CD4-positive, alpha-beta memory T cell (primary cell): ENCODE measurements at places on chromosomes 11 and 22.

GRCh38 chr11:88909500-88909899, 156.3 kb downstream of the GRM5 start:
- DNase-seq: no peak

GRCh38 chr11:86119077-86119476, 50.2 kb upstream of the PICALM start:
- no peak for DNase-seq

GRCh38 chr11:34487430-34487829, 26.2 kb downstream of the ELF5 start:
- no peak for DNase-seq

GRCh38 chr22:47148956-47149728, 386.7 kb downstream of the TBC1D22A start:
- no peak for DNase-seq

- DNase-seq: no peak
These were observed 71.8 kb downstream of the DSCAML1 start for GRCh38 chr11:117725048-117725734.

GRCh38 chr22:33299245-33299956, 241.2 kb upstream of the SYN3 start:
- DNase-seq: no peak

- no peak for DNase-seq
These were observed 325.8 kb downstream of the C11orf87 start for GRCh38 chr11:109747839-109748238.

DNA sequence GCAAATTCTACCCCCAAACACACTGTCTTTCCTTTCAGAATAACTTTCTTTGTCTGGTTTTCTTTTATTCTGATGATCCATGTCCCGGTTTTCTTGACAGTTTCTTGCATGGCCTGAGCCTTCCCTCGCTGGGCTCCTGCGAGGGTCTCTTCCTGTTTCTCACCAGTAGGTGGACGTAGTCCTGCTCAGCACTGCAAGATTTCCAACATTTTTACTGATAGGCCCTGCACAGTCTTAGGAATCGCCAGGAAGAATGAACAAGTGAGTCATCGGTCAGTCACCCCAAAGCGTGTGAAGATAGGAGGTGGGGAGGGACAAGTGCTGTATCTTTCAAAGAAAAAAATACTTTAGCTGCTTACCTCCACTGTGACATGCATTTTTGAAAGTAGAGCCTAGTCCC, 16.9 kb upstream of the KIRREL3 start:
- DNase-seq: no peak

GRCh38 chr11:125201525-125202141, 37.1 kb downstream of the PKNOX2 start:
- no peak for DNase-seq

- no peak for DNase-seq
These were observed 532.1 kb downstream of the BUD13 start for GRCh38 chr11:116240710-116241109.

GRCh38 chr22:24938741-24939341, 7.7 kb downstream of the LHFPL7 start:
- DNase-seq: no peak

DNA sequence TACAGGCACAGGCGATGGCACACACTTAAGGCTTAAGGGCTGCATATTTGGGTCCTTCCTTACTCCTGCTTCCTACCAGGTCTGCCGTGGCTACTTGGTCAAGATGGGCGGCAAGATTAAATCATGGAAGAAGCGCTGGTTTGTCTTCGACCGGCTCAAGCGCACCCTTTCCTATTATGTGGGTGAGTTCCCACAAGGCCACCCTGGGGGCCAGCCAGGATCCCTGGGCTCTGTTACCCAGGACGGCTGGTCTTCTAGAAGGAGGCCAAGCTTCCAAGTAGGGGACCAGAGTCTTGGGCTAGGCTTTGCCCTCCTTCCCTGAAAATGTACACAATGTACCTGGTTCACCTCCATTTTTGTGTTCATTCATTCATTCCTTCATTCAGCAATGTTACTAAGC, 29.1 kb downstream of the TREH start:
- DNase-seq: no peak

- no peak for DNase-seq
These were observed 51.7 kb downstream of the GRAMD4 start for GRCh38 chr22:46671824-46672432.
